ENCODE measurements at places on chromosomes 5 and 9.

DNA sequence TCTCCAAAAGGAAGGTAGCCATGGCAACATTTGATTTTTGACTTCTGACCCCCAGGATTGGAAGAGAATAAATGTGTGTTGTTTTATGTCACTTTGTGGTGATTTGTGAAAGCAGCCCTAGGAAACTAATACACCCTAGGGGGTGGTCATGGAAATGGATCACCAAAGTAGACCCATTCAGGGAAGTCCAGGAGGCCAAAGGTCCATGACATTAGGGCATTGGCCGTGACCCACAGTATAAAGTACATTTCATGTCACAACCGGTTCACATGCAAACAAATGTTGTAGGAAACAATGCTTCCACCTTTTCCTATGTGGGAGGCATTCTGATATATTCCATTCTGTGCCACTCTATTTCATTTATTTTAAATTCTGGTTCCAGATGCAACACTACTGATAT lies 128.4 kb downstream of the ADAMTS12 start:
- DNase-seq = no peak

DNA sequence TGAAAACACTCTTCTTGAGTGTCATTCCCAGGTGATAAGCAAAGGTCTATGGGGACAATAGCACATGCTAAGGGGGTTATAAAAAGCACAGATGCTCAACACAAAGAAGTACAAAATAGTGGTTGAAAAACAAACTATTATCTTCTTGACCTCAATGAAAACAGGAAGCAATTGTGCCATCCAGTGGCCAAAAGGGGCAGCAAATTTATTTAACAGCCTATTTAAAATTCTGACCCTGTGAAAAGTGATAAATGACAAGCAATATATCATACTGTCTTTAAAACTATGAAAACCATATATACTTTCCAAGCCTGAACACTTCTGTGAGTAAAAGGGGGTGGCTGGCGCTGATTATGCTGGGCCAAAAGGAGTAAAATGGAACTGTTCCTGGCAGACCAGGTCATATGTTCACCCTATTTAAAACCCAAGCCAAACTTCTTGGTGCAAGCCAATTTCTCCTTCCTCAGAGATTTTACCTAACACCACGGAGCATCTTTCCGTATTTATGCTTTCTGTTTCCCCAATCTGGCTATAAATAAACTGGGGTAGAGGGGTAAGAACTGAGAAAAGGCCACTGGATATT lies 29.7 kb downstream of the TEX10 start:
- DNase-seq = no peak

DNA sequence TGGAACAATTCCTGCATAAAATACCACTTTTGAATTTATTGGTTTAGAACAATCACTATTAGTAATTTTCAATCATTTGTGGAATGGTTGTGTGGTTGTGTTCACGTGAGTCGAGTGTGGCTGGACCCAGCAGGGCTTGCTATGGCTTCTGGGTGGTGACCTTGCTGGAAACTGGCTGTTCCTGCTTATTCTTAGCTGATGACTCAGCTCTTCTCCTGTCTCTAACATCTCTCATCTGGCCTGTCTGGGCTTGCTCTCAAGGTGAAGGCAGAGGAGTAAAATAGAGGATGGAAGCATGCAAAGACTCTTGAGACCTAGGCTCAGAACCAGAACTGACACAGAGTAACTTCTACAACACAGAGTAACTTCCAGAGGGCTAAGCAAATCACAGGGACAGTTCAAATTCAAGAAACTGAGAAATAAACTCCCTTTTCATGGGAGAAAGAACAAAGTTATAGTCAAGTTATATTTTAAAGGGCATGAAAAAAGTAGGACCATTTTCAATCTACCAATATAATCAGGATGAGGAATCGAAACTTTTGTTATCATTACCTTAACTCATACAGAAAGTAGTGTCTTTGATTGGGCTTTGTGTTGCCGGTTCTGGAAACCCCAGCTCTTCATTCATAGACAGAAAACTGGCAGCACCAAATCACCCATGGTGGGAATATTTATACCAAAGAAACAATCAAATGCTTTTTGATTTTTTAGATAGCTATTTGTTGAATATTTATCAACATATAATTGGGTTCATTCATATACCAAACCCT lies 665.1 kb downstream of the CDH18 start:
- no peak for DNase-seq

- DNase-seq = no peak
Observed at GRCh38 chr5:10832987-10833386, 72.0 kb upstream of the DAP start.

GRCh38 chr9:715743-716400 lies 125.6 kb upstream of the DMRT1 start:
- DNase-seq = no peak

GRCh38 chr5:31393126-31393525 lies 138.8 kb downstream of the DROSHA start:
- DNase-seq = no peak

All from activated T-helper 9 cell treated with anti-CD3 and anti-CD28 coated beads, Interleukin-2, amount 50 U/mL, for 16 hours (primary cell).